ENCODE measurements at places on chromosomes 4 and X.

DNA sequence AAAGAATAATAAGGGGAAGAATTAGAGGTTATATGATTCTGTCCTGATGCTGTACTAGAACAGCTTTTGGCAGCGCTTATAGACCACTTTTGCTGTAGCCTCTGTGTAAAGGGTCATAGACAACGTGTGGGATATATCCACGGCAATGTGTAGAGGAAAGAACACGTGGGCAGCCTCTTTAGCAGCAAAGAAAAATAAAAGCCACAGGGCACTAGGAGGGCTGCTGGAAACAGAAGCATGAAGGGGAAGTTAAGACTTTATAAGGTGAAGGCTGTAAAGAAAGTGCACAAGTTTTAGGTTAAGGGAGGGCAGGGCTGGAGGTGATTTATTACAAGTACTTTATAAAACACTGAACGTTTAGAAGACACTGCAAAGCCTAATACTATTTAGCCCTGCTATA lies 20.1 kb upstream of the PHEX start:
- DNase-seq: no peak

DNA sequence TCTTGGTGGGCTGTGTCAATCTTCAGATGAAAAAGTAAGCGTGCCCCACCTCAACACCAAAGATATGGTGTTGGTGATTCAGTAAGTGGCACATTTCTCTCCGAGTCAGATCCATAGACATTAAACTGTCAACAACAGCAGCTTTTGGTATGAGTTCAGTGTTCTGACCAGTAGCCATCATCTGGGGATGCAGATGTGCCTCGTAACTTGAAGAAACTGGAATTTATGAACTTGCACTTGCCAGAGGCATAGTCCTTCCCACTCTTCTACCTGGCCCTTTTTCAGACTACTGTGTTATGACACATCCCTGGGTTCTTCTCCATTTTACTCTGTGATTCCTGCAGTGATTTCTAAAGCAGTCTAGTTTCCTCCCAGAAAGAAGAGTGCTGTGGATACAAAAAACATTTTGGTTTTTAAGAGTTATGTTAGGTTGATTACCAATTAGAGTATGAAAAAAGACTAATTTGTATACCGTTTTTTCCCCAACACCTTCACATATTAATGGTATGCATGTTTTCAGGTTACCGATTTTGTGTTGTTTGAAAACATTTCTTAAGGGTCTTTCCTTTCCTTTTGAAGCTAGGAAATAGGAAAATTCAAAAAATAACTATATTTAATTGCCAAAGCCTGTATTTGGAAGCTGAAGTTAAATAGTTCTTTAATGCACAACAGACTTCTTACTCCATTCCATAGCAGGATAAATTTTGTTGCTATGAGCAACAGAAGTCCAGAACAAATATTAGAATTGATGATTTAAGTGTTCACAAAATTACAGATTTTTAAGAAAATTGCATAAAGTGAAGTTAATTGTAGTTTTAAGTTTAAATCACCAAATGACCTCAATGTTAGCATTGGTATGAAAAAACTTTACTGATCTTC lies 39.3 kb downstream of the NUDT6 start:
- no peak for DNase-seq

GRCh38 chrX:113539599-113540356 lies 699.1 kb upstream of the AMOT start:
- no peak for DNase-seq

DNA sequence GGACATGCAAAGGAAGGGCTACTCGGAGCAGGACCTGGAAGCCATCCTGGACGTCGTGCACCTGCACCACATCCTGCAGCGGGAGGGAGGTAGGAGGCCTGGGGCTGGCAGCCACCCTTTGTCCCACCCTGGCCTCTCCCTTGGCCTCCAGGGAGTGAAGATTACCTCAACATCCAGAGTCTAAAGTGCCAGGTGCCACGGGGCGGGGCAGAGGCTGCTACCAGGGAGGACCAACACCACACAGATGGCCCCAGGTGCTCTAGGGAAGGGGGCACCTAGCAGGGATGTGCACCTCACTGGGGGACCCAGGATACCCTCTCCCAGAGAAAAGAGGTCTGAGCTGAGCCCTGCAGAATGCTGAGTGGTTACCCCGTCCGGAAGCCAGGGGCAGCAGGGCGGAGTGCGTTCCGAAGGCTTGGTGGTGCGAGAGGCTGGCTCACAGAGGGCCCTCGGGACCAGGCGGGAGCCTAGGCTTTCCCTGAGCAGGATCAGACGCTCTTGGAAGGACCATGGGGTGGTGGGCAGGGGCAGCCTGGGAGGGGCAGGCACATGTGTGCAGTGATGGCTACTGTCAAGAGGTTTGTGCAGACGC lies 16.1 kb downstream of the ABCD1 start:
- no peak for DNase-seq

DNA sequence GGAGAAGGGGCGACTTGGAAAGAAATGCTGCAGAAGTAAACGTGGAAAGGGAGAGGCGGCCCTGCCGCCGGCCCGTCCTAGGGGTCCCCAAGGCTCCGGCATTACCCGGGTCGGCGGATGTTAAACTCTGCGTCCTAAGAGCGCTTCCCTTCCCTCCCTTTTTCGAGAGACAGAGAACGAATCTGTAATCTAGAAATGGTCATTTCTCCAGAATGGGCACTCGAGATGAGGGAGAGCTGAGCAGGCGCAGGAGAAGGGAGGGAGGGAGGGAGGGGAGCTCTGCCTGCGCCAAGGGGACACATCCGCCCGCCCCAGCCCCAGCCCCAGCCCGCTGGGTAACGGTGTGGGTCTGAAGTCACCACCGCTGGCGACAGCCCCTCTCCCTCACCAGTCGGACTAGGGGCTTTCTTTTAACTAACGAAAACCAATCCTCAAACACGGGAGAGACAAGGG lies 1.7 kb downstream of the HCFC1 start:
- peak; percentile 24 for DNase-seq

- DNase-seq: peak; percentile 31
These were observed 563.1 kb downstream of the INPP4B start for GRCh38 chr4:142282870-142283431.

- DNase-seq: no peak
These were observed 303.6 kb downstream of the PCDH10 start for GRCh38 chr4:133452678-133453077.

- no peak for DNase-seq
These were observed 17.6 kb downstream of the APBB2 start for GRCh38 chr4:41196633-41197332.

DNA sequence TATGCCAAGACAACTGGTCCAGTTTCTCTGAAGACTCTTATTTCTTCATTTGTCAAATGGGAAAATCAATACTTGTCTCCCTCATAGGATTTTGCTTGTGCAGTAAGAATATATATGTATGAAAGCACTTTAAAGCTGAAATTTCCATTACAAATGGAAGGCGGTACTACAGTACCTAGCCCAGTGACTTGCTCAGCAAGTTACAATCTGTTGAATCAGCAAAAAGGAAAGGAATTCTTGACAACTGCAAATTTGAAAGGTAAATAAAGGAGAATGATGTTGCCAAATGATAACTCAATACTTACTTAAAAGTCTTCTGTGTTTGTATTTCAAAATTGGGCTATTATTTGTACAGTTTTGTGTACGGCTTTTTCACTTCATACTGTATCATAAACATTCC lies 71.1 kb downstream of the PKD2 start:
- no peak for DNase-seq

- DNase-seq: peak; percentile 62
These were observed at the start of gene GPRASP3 for GRCh38 chrX:102720237-102721168. TSS of gene GPRASP3 (plus strand) at chrX:102720743. CDS start at chrX:102748996, 28,253 bp downstream.

GRCh38 chr4:94595880-94596483 lies 144.2 kb downstream of the PDLIM5 start:
- peak; percentile 9 for DNase-seq

DNA sequence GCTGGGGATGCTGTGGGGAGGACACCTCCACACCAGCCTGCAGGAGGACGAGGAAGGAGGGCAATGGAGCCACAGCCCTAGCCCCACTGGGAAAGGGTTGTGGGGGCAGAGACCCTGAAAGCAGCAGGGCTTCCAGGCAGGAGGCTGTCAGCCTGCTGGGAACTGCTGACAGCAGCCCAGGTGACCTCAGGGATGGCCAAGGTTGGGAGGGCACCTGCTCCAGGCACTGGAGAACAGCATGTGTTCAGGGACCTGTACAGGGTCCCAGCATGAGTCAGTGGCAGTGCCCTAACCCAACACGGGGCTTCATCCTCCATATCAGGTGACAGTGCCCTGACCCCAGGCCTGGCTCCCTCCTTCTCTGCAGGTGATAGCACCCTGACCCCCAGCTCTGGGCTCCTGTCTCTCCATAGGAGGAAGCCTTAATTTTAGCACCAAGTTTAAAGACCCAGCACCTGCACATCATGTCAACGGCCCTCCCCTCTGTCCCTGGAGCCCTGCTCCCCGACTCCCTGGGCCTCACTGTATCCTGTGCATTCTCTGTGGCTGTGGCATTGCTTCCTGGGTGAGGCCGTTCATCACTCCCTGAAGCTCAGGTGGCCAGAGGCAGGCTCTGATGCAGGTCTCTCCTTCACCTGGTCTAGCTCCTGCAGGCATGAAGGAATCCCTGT lies 66.3 kb downstream of the CRMP1 start:
- DNase-seq: no peak

DNA sequence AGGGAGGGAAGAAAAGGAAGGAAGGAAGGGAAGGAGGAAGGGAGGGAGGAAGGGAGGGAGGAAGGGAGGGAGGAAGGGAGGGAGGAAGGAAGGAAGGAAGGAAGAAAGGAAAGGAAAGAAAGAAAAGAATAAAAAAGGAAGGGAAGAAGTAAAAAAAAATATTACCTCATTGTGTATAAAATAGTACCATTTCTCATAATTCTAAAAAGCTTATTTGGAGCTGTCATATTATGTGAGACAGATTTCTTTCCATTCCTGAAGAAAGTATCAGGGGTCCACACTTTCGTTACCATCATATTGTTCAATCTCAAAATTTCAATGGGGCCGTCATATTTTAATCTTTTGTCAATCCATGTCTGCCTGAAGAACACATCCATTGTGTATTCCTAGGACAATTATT lies 16.1 kb downstream of the GABRA4 start:
- no peak for DNase-seq

DNA sequence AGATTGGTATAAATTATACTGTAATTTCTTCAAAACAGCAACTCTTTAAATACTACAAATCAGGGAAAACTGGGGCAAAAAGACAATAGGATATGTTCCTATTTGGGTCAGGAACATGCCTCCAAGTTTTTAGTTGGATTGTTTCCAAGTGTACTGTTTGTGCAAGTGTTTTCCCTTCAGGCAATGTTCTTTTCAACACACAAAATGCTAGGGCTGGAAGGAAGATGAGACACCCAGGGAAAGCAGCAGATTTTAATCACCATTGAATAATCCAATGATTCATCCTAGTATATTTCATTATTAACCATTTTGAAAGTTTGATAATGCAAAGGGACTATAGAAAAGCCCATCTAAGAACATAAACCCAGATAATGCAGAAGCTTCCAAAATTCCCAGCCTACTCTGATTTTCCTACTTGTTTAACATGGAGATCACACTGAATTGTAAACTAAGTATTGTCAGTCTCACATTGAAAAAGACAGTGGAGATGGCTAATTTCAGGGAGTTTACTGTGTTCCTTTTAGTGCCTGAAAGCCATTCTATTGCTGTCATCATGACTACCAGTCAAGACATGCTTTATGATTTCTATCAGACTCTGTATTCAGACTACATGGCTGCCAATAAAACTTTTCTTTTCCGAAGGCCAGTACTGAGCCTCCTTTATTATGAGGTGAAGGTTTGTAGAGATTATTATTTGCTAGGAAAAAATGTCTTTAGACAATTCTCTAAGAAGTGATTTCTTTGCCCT lies 38.6 kb downstream of the COL4A6 start:
- DNase-seq: no peak

DNA sequence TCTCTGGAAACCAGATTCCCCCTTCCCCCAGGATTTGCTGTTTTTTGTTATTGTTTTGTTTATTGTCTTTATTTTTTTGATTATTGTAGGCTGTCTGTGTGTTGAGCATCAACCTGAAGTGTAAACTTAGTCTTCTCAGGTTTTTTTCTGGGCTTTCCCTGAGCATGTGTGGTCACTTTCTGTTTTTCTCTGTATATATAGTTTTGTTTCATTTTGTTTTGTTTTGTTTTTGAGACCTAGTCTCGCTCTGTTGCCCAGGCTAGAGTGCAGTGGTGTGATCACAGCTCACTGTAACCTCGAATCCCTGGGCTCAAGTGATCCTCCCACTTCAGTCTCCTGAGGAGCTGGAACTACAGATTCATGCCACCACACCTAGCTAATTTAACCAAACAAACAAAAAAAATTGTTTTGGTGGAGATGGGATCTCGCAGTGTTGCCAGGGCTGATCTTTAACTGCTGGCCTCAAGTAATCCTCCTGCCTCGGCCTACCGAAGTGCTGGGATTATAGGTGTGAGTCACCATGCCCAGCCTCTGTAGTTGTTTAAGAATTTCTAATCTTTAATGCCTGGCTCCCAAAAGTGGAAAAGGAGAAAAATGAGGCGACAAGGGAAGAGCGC lies 9.1 kb downstream of the IL13RA1 start:
- no peak for DNase-seq

GRCh38 chrX:45710081-45710801 lies 509.6 kb upstream of the DIPK2B start:
- DNase-seq: no peak

DNA sequence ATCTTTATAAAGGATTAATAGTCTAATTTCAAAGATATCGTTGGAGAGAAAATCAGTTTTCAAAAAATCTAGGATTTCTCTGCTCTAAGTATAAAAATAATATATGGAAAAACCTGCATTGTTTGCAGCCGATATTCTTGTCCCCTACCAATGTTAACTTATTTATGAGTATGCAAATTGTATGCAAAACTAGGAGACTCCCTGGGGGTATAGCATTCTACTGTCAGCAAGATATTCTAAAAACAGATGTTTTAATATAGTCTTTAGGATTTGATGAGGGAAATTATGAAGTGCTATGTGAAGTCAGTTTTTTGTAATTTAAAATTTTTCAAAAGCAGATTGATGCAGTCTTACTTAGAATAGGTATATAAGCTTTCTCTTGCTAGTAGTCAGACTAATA lies 40.9 kb downstream of the GK2 start:
- DNase-seq: no peak

- DNase-seq: no peak
These were observed 277.7 kb upstream of the CLNK start for GRCh38 chr4:10962246-10962645.

DNA sequence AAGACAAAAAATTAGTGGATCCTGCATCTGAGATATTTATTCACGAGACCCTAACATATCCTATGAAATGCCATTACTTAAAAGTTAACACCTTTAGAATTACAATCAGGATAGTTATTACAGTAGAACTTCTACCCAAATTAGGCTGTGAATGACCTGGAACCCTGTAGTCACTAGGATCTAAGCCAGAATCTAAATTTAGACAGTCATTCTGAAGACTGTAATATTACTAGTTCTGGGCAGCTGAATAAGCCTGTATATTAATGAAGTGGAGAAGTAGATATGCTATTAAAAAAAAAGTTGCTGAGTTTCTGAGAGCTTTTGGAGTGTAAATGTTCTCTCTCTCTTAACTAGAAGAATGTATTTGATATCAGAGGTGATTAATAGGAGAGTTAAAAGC lies 67.0 kb downstream of the FAM13A start:
- no peak for DNase-seq

Data from central memory CD4-positive, alpha-beta T cell (primary cell).